Stimulated activated CD8-positive, alpha-beta memory T cell treated with anti-CD3 and anti-CD28 coated beads, Interleukin-7, amount 100 ng/mL, for 1 hour (primary cell): ENCODE measurements at places on chromosomes 6 and 20.

DNA sequence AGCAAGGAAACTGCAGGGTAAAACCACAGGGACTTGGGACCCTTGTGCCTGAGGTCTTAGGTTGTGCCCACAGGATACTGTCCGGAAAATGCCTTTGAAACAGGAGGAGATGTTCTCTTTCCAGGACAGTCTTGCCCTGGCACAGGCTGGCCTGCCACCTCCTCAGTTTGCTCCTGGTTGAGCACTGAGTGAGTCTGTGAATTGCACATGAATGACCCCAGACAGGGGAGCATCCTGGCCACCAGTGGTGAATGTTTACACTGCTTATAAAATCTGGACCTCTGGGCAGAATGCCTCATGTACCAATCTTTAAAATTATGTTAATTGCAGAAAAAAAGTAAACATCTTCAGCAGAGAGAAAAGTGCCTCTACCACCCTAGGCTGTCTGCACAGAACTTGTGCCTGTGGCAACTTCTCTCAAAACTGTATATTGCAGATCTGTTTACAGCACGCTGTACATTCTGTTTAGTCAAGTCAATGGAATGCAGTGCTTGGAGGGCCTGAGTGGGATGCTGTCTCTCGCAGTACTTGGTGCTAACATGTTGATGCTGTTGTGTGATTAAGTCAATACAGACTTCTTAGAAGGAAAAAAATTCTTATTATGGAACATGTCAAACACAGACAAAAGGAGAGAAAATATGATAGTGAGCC, 242.1 kb downstream of the SOD2 start:
- DNase-seq: no peak

DNA sequence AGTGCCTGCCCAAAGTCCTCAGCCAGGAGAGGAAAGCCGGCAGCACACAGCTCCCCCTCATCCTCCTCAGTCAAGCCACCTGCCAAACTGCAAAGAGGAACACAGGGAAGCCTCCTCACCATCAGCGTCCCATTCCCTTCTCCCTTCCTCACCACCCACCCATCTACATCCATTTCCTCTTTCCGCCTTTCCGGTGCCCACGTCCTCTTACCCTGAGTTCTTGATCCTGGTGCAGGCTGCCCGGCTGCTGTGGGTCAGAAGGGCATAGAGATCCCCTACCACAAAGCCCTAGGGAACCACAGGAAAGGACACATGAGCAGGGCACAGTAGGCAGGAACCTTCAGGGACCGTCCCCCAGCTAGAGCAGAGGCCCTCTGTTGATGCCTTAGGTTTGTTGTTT, 6.0 kb downstream of the GNMT start:
- no peak for DNase-seq

- no peak for DNase-seq
Measured at GRCh38 chr6:31663961-31664789, 622 bp downstream of the GPANK1 start.

GRCh38 chr6:167054987-167055386, 55.8 kb downstream of the CEP43 start:
- DNase-seq: no peak

GRCh38 chr6:46254331-46254730, 83.6 kb upstream of the ENPP5 start:
- DNase-seq: no peak

GRCh38 chr6:117195728-117196127, 69.6 kb upstream of the VGLL2 start:
- DNase-seq: no peak

GRCh38 chr6:47061309-47062300, 19.5 kb upstream of the ADGRF1 start:
- no peak for DNase-seq

DNA sequence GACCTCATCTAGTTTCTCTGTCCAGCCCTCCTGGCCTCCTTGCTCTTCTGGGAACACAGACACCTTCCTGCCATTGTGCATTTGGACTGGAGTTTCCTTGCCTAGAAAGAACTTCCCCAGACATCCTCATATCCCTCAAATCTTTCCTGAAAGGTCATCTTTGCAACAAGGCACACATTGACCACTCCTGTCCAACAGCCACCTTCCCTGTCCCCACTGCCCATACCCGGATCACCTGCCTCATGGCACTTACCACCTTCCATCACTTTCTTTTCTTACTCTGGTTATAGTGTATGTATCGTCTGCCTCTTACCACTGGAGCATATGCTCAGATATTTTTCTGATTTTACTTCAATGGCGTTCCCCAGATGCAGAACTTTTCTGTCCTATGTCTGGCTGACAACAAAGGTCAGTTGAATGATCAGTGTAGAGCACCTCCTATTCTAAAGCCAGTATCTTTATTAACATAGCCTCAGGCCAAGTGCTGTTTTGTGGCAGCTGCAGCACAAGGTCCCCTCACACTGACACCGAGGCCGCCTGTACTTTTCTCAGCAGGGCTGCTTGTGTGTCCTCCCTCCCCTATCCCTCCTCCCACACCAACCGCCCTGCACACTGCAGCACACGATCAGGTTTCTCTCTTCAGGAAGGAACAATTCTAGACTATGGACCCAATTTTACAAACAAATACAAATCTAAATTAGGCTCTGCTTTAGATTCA, 4.1 kb downstream of the HLA-C start:
- no peak for DNase-seq

DNA sequence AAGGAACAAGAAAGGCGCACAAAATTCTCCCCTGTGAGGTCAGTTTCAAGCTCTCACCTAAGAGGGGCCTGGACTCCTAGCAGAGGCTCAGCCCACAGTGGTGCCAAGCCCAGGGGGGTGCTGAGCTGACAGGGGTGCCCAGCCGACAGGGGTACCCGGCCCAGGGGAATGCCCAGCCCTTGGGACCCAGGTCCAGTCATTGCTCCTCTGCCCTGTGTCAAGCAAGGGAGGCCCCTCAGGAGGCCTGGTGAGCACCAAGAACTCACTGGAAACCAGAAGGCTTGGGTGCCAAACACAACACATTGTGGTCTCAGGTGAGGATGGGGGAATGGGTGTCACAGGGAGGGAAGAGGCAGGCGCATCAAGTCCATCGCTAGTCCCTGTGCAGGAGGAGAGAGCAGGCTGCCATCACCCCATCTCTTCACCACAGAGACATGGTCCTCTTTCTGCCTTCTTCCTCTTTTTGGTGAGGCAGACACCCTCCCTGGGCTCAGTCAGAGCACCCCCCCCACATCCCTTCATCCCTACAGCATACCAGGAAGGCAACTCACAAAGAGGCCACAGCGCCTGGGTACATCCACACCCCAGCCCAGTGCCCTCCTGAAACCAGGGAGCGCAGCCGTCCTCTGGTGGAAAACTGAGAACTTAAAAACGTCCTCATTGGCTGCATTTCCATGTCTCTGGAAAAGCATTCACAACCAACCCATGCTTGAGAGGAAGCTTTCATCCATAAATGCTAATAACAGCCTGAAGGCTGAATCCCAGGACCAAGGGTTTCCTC, 111.3 kb downstream of the BANF2 start:
- DNase-seq: no peak

- no peak for DNase-seq
Measured at GRCh38 chr6:156150391-156150790, 626.8 kb upstream of the ARID1B start.

DNA sequence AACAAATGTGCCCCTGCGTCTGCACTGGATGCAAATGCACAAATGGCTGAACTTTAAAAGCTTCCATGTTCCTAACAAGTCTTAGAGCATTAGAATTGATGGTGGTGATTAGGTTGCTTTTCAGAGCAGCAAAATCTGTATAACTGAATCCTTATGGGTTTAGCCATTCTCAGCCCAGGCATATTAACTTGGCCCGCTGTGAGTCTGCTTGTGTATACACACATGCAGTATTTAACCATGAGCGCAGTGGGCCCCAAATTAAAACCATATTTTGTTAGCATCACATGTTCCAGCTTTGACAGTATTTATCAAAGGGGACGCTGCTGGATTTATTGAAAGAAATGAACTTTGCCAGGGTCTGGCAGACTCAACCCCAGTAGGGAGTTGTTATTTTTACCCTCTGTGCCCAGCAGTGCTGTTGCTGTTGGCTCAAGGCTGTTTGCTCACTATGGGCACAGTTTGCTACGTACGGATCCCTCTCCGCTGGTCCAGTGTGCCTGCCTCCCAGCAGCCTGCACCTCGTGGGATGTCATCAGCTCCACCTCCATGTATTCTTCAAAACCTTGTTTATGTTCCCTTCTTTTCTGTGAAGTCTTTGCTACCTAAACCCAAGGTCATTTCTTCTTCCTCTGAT, 144.7 kb downstream of the QRSL1 start:
- no peak for DNase-seq

DNA sequence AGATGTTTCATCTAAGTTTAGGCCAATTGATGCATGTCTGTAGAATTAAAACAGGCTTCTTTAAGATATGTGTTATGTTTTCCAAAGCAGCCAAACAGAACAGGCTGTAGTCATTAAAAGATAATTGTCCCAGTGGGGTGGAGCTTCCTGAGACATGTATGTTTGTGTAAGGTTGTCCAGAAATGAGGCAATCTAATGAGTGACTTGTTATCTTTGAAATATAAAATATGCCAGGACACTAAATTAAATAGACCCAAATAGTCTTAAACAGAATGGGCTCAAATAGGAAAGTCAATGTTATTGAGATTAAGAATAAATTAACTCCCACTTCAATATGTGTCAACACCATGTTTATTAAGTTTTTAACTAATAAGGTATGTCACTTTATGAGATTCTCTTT, 204.7 kb upstream of the RNF217 start:
- DNase-seq: no peak

DNA sequence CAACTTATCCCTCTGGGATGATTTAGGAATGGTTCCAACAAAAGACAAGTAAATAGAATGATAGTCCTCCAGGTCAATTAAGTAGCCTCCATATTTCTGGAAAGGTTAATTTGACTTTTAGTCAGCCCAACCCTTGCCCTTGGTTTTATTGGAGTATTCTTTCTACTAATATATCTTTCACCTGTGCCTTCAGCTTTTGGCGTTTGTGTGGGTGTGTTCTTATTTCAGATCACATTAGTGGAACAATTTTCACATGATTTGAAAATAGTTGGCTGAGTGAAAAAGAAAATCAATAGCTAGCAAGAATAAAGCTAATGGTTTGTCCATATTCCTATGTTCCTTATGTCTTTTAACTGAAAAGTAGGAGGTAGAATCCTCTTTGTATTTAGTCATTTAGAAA, 239.6 kb upstream of the SGK1 start:
- DNase-seq: no peak

- DNase-seq: no peak
Measured at GRCh38 chr6:111201764-111202163, 114.5 kb downstream of the SLC16A10 start.
